Stimulated activated CD4-positive, alpha-beta T cell treated with anti-CD3 and anti-CD28 coated beads, Interleukin-15, amount 100 ng/mL, for 1 hour (primary cell): ENCODE measurements at places on chromosomes 5 and 9.

DNA sequence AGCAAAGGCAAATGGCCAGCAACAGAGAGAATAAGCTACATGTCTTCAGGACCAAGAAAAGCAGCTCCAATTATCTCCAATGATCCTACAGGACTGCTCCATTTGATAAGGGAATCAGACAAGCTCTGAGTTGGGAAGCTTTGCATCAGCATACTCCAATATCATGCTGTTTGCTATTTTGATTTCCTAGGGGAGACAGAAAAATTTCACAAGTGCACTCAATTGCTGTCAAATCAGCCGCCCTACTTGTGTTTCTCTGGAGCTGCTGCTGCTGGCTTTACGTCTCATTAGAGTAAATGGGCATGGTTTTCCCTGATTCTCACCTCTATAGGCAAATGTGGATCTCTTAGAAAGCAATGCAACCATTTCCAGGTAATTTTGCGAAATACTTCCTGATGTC, 201.7 kb downstream of the PRELID2 start:
- no peak for DNase-seq

- no peak for DNase-seq
Measured at GRCh38 chr5:126799780-126800179, 22.8 kb downstream of the LMNB1 start.

DNA sequence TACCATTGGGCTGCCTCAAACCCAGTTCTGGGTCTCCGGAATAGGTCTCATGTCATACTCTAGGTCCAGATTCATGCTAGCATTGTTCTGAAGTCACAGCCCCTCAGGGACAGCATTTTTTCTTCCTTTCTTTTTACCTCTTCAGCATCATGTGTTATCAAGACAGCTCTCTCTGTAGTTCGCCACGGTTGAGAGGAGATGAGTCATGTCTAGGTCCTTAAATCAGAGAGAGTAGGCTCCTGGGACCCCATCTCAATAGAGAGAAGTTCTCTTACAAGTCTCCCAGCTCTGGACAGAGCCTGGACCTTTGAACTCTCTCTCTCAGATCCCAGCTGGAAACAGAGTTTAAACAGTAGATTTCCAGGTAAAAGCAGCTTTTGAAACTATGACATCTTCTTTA, 332.4 kb upstream of the CD180 start:
- no peak for DNase-seq

- no peak for DNase-seq
Measured at GRCh38 chr5:113325054-113325453, 109.7 kb downstream of the TSSK1B start.

DNA sequence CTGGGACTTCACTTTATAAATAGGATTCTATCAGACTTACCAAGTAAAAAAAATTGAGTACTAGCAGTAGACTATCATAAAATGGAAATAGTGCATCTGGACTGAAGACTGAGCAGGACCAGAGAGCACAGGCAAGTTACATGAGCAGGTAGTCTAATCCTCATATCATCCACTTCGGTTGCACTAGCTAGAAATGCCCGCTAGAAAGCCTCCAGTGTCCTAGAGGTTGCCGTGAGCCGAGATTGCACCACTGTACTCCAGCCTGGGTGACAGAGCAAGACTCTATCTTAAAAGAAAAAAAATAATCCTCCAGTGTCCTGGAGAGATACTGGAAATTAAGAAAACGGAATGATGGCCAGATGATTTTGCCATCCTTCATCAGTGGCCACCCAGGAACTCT, 20.0 kb downstream of the C5orf47 start:
- DNase-seq, result no peak

- no peak for DNase-seq
Measured at GRCh38 chr9:74001382-74001781, 495.8 kb upstream of the RORB start.

GRCh38 chr5:113215401-113216060, 219.3 kb downstream of the TSSK1B start:
- no peak for DNase-seq

GRCh38 chr9:122374885-122375420, 4.1 kb downstream of the PTGS1 start:
- DNase-seq, result no peak

DNA sequence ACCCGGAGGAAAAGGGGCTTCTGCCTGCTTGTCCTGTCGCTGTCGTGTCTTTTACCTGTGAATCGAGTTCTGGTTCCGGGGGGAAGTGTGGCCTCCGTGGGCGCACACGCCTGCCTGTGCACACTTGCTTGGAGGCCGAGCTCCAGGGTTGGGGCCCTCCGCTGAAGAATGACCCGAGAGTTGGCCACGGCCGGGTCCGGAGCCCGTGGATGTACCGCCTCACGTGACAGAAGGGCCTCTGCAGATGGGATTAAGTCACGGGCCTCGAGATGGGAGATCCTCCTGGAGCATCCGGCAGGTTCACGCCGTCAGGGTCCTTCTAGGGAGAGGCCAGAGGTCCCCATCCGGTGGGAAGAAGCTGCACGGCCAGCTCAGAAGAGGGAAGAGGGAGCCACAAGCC, 81.0 kb downstream of the KCNT1 start:
- DNase-seq, result no peak

- DNase-seq, result no peak
Measured at GRCh38 chr9:90070931-90071660, 466.3 kb downstream of the GADD45G start.

DNA sequence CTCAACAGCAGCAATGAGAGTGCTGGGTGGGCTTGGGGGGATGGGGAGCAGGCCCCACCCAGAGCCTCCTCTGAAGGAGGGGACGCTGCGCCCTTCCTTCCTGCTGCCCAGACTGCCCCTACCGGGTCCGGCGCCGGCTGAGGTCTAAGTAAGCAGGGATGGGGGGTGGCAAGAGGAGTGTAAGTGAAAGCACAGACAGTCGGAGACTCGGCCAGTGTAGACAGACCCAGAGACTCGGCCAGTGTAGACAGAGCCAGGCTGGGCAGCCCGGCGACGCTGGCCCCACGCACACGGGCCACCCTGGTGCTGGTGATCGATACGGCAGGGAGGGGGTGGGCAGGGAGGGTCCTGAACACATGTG, 7.4 kb upstream of the ENTPD8 start:
- no peak for DNase-seq

DNA sequence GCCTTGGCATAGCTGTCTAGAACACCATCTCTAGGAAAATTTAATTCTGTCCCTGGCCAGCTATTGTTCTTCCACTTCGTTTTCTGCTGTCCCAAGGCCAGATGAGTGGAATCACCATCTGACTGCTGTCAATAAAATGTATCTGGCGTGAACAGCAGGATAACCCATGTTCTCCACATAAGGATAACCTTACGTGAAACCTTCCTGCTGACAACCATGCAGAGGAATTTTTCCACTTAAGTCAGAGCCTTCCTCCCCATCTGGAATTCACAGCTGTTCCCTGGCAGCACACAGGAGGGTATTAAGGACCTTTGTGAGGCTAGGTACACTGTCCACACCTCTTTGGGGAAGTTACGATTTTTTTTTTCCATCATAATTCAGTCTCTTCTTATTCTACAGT, 28.6 kb downstream of the RNF44 start:
- DNase-seq, result no peak

DNA sequence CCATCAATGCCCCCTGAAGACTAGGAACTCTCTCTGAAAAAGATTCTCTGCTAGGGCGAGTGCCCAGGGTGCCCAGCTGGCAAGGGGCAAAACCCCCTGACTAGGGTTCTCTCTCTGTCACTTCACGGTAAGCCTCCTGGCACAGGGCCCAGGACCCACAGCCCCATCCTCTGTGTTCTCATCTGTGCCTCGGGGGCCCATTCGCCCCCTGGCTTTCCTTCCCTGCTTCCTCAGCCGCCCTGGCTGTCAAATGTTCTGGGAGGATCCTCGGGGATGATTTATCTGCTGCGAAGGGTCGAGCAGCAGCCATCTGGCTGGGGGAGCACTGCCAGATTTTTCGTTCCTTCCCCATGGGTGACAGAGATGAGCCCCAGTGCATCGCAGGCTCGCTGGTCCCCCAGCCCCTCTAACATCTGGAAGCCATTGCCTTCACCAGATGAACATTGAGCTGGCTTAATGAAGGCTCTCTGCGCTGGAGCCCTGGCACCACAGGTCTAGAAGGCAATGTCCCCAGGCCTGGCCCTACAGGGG, 24.2 kb downstream of the HMCN2 start:
- no peak for DNase-seq

GRCh38 chr5:7884491-7885267, 15.7 kb downstream of the MTRR start:
- no peak for DNase-seq
